NCI-H146 (cell line): ENCODE measurements at places on chromosomes 7 and 10.

DNA sequence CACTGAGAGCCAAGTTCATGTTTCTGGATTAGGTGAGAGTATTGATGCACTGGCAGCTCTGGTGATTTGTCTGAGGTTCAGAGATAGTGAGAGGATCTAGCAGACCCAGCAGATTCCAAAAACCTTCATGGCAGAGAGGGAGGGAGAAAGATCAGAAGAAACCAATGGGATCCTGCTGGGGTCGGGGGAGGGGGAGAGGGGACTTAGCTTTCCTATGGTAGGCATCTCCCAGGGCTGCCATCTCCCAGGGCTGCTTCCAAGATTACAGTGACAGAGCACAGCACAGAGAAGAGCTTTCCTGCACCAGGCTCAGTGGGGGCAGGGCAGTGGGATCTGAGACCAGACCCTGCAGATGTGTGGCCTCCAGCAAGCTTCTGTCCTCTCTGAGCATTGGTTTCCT is 76.8 kb upstream of the GDF10 start:
- DNase-seq = no peak

DNA sequence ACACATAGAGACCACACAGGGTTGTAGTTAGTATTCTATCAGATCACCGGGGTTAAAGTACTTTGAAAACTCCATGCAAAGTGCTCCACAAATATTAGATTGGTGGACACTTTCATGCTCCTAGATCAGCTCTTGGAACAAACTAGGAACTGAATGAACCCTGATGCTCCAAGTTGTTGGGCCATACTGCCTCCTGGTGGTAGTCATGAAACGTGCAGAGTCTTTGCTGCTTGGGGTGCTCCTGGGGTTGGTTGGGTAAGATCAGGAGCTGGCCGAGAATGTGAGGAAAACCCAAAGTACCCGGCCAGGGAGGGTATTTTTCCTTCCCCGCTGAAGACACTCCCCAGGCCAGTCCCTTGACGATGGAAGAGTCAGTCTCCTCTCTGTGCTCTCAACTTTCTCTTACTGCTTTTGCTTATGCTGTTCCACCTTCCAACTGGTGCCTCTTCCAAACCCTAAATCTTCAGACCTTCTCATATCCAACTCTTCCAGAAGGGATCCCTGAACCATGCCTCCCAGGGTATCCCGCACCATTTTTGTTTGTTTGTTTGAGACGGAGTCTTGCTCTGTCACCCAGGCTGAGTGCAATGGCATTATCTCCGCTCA is 918 bp upstream of the RPEL1 start:
- peak; percentile 66 for DNase-seq

DNA sequence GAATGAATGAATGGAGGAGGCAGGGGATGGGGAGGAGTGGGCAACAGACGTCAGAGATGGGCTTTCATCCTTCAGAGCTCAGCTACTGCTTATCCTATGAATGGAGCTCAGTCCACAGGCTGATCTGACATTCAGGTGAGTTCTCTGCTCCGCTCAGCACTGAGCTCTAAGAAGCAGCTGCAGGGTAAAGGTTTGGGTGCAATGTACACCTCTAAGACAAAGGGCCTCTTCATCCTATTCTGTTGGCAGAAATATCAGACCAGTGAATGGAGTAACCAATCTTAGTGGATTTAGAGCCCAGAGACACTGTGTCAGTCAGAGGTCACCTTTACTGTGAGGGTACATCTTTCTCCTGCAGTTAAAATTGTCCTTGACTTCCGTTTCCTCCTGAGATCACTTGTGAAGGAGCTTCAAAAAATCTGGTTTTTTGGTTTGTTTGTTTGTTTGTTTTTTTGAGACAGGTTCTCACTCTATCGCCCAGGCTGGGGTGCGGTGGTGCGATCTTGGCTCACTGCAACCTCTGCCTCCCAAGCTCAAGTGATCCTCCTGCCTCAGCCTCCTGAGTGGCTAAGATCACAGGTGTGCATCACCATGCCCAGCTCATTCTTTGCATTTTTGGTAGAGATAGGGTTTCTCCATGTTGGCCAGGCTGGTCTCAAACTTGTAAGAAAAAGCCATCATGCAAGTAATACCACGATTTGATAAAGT is 5.1 kb upstream of the CCZ1B start:
- DNase-seq = no peak

- DNase-seq = no peak
These were observed 31.5 kb upstream of the PRTFDC1 start for GRCh38 chr10:24983946-24984345.

DNA sequence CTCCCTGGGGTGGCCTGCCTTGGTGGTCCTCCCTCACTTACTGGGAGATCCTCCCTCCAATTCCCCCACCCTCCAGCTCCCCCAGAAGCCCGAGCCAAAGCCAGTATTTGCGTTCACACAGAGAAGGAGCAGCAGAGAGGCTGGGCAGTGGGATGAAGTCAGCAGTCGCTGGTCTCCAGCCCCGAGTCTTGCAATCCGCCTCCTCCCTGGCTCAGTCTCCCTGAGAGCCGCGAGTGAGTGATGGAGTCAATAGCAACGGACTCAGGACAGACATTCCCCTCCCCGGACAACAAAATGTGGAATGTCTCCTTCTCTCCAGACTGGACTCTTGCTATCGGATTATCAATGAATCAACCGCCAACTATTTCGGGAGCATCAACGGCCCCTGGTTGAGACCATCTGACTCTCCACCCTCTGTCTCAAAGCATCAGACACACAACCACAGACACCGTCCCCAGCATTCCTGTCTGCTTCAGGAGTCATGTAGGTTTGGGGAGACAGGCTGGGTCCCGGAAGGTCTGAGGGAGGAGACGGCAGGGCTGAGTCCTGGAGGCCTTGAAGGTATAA is 178.4 kb downstream of the SH3PXD2A start:
- no peak for DNase-seq

DNA sequence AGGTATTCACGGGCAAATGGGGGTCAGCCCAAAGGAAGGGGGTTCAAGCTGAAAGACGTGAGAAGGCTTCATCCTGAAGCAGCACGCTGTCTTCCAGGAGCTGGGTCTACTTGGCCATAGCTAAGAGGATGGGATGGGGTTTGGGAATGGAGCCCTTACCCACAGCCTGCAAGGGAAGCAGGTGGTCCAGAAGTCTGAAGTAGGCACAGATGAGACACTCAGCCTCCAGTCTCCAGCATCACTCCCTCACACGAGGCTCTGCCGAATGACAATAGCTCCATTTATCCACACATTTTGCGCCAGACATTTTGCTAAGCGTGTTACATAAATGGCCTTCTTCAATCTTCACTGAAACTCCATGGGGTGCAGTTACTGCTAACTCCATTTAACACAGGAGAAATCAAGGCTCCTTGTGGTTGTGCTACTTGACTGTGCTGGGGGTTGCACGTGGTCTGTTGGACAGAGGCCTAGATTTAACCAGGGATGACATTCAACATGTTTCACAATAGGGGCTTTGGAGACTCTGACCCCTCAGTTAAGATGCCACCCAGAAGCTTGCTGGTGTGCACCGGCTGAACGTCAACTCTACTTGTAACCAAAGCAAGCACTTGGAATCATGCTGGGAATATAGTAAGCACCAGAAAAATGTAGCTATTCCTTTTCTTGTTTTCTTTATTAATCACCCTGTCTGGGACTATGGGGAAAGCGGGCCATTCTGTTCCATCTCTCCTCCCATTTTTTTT is 85.3 kb downstream of the FAM241B start:
- no peak for DNase-seq

- DNase-seq = peak; percentile 69
These were observed 220.1 kb upstream of the MKLN1 start for GRCh38 chr7:131107337-131108211.

DNA sequence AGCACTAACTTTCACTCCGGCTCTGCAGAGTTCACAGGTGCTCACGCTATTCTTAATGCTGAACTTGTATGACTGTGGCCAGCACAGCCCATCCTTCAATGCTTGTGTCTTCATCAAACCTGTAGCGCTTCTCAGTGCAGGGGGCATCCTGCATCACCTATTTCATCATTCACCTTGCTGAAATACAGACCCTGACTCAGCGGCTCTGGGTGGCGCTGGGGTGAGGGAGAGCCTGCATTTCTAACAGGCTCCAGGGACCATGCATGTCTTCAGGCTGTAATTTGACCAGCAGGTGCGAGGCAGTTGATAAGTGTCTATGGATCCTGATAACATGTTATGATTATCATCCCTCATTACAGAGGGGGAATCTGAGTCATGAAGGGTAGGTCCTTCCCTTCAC is 89.3 kb downstream of the VOPP1 start:
- peak; percentile 78 for DNase-seq

DNA sequence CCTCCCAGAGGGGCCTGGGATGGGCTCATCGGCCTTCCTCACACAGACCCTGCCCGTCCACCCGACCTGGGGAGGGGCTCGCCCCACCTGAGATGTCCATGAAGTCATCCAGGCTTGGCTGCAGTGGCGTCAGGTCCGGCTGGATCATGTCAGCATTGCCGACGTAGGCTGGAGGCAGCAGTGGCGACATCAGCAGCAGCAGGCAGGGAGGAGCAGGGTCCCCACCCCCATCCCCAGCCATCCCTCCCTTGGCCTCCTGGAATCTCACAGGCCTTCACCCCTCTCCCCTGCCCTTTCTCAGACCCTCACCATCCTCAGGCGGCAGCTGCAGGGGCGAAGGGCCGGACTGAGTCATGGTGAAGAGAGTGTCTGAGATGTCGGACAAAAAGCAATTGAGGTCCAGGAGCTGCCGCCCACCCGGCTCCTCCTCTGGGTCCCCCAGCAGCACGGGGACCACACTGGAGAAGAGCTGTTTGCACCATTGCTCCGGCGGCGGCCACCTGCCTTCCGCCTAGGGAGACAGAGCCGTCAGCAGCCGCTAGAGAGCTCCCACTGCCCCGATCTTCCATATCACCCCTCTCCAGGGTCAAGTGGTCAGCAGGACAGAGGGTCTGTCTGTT is 18.6 kb downstream of the MLXIPL start:
- DNase-seq = no peak
